Activated CD4-positive, CD25-positive, alpha-beta regulatory T cell treated with anti-CD3 and anti-CD28 coated beads, Interleukin-2, amount 50 U/mL, for 16 hours (primary cell): ENCODE measurements at places on chromosomes 5 and 9.

GRCh38 chr9:72396247-72397091, 31.5 kb upstream of the ZFAND5 start:
- no peak for DNase-seq

GRCh38 chr9:16815079-16815478, 55.4 kb downstream of the BNC2 start:
- no peak for DNase-seq

- DNase-seq: no peak
Observed at GRCh38 chr9:24832307-24832706, 286.6 kb upstream of the IZUMO3 start.

GRCh38 chr5:131671409-131671808, 36.4 kb upstream of the RAPGEF6 start:
- DNase-seq: no peak

DNA sequence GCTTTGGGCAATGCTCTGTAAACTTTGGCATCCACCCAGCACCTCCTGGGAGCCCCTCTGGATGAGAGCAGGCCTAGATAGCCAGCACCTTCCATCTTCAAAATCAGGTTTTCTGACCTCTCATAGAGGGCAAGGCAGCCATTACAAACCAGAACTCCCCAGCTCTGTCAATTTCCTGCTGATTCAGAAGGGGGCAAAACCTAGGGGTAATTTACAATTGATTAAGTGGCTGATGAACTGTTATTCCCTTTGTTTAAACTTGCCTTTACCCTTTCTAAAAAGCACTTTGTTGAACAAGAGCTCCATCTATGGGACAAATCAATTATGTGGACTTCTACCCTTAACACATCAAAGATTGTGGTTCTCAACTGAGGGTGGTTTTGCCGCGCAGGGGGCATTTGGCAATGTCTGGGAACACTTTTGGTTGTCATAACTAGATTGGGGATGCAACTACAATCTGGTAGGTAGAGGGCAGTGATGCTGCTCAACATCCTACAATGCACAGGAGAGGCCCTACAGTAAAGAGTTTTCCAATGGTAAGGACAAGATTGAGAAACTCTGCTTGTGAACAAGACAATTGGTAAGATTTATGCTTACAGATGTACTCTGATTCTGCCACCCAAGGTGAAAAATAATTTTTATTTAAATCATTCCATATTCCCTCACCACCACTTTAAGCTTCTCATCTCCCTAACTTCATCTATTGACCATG, 184.1 kb downstream of the MARCHF11 start:
- no peak for DNase-seq

DNA sequence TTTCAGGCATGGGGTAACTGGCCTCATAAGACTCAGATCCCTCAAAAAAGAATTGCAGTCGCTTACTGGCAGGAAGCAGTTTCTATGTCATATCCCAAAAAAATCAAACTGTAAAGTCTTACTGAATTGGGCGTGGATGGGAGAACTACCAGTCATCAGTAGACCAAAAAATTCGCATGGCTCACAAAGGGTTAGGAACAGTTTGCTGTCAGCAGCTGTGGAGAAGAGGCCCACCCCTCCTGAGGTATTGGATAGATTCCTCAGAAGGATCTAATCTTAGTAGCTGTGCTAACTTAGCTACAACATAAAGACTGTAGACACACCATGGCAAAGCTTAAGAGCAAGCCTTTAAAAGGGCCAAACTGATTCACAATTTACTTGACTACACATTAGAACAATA, 478.3 kb upstream of the FTMT start:
- no peak for DNase-seq

DNA sequence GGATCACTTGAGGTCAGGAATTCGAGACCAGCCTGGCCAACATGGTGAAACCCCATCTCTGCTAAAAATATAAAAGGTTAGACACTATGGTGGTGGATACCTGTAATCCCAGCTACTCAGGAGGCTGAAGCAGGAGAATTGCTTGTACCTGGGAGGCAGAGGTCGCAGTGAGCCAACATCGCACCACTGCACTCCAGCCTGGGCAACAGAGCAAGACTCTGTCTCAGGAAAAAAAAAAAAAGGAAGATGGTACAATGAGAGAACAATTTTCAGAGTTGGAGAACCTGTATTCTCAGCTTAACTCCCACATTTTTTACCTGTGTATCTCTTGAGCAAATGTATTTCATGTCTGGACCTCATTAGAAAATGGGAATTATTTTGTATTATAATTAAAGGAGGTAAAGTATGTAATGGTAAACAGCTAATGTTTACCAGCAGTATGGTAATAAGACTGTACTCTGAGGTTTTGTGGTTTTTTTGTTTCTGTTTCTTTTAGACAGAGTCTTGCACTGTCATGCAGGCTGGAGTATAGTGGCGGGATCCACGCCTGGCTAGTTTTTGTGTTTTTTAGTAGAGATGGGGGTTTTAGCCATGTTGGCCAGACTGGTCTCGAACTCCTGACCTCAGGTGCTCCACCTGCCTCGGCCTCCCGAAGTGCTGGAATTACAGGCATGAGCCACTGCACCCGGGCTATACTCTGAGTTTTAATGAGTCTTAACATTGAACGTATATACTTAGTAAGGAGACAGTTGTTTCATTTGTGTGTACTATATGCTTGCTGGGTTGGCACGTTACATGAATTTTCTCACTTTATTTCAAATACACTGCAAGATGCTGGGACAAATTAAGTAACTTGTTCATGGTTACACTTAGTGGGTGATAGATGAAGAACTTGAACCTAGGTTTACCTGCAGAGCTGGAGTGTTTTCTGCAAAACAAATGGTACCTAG, 16.2 kb downstream of the UHRF2 start:
- DNase-seq: no peak

DNA sequence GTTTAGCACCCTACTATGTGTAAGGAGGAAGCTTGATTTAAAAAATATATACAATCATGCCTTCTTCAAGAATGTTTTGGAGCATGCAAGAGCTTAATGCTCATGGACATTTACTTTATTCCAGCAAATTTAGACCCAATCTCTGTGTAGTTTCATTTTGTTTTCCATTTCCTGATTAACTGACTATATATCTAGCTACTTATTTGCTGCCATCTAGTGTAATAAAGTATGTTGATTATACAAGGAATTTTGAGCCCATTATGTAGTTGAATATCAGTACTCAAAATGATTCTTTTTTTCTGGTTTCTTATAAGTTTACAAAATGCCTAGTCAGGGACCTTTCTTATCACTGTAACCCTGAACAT, 100.0 kb upstream of the CCDC152 start:
- DNase-seq: no peak

DNA sequence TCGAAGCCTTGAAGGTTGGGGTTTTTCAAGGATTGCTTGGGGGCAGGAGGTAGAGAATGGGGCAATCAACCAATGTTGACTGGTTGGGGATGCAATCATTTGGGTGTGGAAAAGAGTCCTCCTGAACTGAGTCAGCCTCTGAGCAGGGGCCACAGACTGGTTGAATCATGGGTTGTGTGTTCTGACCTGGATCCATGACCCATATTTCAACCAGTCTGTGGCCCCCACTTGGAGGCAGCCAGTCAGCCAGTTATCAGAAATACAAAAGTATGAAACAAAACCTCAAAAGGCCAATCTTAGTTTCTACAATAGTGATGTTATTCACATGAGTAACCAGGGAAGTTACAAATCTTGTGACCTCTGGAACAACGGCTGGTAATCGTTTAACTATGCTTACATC, 81.4 kb upstream of the RANBP6 start:
- no peak for DNase-seq

GRCh38 chr5:115695310-115695880, 69.6 kb upstream of the TMED7 start:
- no peak for DNase-seq

DNA sequence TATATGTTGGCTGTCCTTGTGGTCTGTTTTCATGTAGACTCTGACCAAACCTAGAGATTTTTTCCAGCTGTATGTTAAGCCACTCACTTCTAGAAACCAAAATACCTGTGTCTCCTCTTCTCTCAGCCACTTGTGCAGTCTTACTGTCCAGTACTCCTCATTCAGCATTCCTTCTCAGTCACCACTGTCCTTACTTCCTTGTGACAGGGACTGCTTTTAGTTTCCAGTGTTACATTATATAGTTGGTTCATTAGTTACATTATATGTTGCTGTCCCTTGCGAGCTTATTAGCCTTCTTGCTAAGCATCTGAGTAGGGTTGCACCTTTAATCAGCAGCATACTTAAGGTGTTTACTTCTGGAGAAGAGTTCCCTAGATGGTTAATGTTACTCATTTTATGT, 4.3 kb downstream of the ATP6V1G1 start:
- DNase-seq: no peak

GRCh38 chr9:726005-726404, 115.5 kb upstream of the DMRT1 start:
- no peak for DNase-seq

GRCh38 chr5:11724940-11725339, 179.3 kb downstream of the CTNND2 start:
- DNase-seq: no peak

GRCh38 chr5:117590944-117591343, 1016.3 kb upstream of the SEMA6A start:
- no peak for DNase-seq

DNA sequence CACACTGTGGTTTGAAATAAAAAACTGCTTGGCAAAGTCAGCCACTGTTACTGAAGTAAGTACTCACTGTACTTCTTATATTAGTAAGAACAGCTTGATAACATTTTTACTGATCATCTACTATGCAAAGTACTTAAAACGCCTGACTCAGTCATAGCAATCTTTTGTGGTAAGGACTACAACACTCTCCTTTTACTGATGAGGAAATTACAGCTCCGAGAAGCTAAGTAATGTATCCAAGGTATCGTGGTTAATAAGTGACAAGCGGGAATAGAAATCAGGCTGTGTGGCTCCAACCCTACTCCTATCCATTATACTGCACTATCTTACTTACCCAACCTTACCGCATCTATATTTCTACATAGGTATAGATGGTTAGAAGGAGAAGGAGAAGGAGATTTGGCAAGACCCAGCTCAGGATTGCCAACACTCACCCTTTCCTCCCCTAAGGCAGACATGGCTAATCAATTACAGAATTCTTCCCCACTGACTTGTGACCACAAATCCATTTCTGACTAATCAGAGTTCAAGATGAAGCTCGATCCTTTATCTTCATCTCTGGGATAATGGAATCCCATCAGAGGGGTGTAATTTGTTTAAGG, 281.4 kb downstream of the SPOCK1 start:
- no peak for DNase-seq

DNA sequence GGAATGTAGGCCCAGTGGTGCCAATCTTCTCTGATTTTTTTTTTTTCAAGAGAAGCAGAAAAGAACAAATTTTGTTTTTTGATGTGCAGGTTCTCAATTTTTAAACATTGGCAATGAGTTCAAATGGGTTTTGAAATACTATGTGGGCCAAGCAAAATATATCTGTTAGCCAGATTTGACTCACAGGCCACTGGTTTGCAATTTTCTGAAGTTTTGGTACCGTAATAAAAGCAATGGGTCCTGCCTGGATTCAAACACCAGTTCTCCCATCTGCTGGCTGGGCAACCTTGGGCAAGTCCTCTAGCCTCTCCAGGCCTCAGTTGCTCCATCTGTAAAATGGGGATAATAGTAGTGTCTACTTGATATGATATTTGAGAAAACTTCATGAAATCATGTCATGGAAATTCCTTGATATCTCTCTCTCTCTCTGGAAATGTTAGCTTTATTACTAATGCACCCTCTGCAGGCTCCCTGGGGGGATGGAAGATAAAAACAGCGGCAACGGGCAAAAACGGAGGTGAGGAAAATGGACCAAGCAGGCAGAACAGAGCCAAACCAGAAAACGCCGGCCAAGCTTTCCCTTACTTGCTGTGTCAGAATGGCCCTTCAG, 63.4 kb downstream of the SMIM23 start:
- DNase-seq: no peak

GRCh38 chr5:132209131-132209530, 18.5 kb downstream of the P4HA2 start:
- no peak for DNase-seq

DNA sequence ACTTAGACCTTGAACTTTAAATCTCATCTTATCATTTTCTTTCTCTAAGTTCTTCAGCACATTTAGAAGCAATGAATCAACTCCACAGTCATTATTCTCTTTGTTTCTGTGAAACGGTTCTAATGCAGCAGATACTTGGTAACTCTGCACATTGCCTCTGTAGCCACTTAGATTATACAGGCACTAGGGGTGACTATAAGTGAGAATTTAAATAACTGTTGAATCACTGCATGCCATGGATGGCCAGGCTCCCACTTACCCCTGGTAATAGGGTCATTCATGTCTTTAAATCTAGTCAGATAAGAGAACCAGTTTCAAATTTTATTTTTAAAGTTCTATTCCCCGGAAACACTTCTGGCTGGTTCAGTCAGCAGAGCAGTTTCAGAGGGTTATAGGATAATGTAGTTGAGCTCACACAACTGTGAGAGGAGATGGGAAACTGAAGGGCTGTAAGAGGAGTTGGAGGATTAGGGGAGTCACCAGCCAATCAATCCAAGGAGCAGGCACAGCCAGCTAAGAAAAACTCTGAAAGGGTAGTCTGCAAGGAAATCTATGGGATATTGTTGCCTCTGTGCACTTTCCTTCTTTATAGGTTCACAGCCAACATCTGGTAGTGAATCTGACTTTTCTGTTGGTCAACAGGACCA, 4.2 kb upstream of the MINAR2 start:
- DNase-seq: no peak

GRCh38 chr5:74619308-74619707, 21.2 kb downstream of the ENC1 start:
- DNase-seq: no peak

DNA sequence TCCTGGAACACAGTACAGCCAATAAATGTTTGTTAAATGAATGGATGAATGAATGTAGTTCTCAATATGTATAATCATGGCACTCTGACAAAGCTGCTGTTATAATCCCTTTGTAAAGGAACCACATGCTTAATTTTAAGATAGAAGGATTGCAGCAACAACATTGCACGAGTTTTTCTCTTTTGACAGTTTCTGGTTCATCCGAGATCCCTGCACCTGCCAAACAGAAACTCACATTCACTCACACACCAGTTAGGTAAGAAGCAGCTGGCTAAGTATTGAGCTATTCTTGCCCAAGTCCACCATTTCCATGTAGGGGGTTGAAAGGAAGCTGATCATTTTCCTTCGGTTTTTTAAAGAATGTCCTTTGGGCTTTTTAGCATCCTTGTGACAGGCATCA, 133.7 kb upstream of the MAP1B start:
- no peak for DNase-seq

DNA sequence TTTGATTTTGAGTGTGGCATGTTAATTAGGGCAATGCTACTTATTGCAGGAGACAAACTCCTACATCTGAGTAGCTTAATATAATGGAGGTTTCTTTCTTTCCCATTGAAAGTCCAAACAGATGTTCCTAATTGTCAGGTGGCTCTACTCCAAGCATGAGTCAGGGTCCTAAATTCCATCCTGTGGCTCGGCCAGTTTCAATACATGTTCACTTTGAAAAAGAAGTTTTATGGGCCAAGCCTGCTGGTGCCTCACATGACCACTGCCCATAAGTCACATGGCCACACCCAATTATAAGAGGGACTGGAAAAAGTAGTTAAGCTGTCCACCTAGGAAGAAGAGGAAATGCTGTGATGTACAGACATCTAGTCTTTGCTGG, 170.4 kb downstream of the ARRDC3 start:
- DNase-seq: no peak
